ENCODE measurements at places on chromosomes 2 and 18.

DNA sequence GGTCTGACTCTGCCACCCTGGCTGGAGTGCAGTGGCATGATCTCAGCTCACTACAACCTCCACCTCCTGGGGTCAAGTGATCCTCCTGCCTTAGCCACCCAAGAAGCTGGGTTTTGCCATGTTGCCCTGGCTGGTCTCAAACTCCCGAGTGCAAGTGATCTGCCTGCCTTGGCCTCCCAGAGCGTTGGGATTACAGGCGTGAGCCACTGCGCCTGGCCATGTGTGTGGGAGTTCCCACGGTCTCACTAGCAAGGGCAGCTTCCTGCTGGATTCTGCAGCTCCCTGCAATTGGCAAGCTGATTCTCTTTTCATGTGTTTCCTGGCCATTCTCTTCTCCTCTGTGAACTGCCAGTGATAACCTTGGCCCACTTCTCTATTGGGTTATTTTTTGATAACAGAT is 84.0 kb downstream of the USP40 start:
- no peak for DNase-seq

GRCh38 chr2:48339451-48339850 is 190.5 kb upstream of the STON1 start:
- no peak for DNase-seq

- DNase-seq, result no peak
These were observed 393.8 kb upstream of the LYPD1 start for GRCh38 chr2:133063775-133064174.

DNA sequence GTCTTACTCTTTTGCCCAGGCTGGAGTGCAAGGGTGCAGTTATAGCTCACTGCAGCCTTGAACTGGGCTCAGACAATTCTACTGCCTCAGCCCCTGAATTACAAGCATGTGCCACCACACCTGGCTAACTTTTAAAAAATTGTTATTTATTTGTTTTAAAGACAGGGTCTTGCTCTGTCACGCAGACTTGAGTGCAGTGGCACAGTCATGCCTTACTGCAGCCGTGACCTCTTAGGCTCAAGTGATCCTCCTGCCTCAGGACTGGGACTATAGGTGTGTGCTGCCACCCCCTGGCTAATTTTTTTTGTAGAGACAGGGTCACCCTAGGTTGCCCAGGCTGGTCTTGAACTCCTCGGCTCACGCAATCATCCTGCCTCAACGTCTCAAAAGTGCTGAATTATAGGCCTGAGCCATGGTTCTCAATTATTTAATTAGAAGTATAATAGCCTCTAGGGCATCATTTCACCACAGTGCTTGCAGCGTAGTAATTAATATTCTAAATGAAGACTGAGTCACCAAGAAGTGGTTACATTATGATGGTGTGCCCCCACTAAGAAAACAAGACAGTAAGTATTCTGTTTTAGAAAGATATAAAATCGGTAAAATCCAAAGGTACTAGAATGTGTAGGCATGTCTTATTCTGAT is 69.6 kb downstream of the EML4 start:
- peak; percentile 12 for DNase-seq

Data from DMS153 (cell line).